ENCODE measurements at places on chromosomes 4 and X. TPM values are rescaled to one million over a fixed set of nuclear protein-coding genes. Genes with fewer than 3 reads are reported as not detected.

Gene MUC7
- not detected for total RNA-seq

Gene LANCL3
- not detected for total RNA-seq

Gene GLRB
- total RNA-seq: 0.79 TPM

Gene FREM3
- not detected for total RNA-seq

Gene PGM2
- total RNA-seq: 14.0 TPM

Gene PABPC1L2B
- total RNA-seq: not detected

Gene PABPC4L
- total RNA-seq: 0.07 TPM

Gene BRS3
- total RNA-seq: not detected

Gene ITIH6
- total RNA-seq: not detected

Gene AREG
- 79.1 TPM for total RNA-seq

Data from A549 treated with CpdA at 1 μM for 4 hours (cell line).